ENCODE measurements at places on chromosomes 5 and 9.

DNA sequence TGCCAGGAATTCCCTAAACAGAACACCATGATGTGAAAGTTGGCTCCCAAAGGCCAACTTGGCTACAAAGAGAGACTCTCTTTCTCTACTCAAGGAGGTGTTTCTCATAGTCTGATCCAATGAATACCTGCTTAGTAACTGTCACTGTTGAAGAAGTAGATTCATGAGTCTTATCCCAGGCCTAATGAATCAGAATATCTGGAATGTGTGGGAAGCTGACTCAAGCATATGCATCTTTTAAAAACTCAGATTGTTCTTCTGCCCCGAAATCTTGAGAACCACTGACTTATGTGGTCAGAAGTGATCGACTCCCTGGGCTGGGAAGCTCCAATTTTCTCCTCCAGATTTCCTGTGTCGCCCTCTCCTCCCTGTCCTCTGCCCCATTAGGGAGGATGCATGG lies 345.6 kb downstream of the PLK2 start:
- DNase-seq = no peak

DNA sequence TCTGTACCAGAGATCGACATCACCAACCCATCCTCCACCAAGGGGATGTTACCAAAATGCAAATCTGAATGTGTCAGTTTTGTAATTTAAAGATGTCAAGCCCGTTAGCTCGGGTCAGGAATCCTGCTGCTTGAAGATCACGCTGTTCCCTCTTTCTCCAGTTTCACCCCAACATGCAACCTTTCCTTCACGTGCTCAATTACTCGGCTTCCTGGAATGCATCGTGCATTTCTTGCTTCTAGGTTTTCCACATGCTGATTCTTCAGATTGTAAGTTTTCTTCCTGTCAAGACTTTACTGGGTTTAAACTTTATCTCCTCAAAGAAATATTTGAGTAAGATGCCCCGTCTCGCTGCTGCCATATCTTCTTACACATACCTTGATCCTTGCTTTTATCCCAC lies 209.5 kb upstream of the SNX2 start:
- no peak for DNase-seq

- no peak for DNase-seq
Observed at GRCh38 chr9:70080481-70081119, 37.0 kb downstream of the MAMDC2 start.

DNA sequence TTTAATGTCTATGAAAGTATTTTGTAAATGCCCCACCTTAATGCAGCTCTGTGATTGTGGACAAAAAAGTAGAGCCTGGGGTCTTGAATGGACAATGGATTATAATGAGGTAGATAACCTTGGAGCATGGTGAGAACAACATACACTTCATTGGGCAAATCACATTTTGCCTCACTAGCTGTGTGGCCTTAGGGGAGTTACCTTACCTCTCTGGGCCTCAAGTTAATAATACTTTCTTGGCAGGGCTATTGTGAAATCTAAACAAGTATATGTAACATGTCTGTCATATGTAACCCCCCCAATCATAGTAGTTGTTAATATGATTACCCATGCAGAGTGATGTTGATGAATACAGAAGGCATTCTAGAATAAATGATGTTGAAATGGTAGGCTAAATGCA lies 213.6 kb upstream of the ANKRD55 start:
- DNase-seq = no peak

- DNase-seq = no peak
Observed at GRCh38 chr5:137888466-137888862, 793 bp upstream of the PKD2L2 start.

GRCh38 chr5:42949348-42950115 lies 90.6 kb downstream of the ANXA2R start:
- DNase-seq = peak; percentile 13
